ENCODE measurements at places on chromosomes 12 and 14. TPM values are rescaled to one million over a fixed set of nuclear protein-coding genes. Genes with fewer than 3 reads are reported as not detected.
A peak's percentile ranks its signal among the peaks of the same experiment; 100 is the strongest.

Gene SLC25A47
- not detected for total RNA-seq

Gene ESRRB
- 0.22 TPM for total RNA-seq

Gene KRT75
- total RNA-seq = not detected

Gene SERPINA9
- total RNA-seq = not detected

Gene PMCH
- total RNA-seq = not detected

Gene LHX5
- total RNA-seq = not detected

DNA sequence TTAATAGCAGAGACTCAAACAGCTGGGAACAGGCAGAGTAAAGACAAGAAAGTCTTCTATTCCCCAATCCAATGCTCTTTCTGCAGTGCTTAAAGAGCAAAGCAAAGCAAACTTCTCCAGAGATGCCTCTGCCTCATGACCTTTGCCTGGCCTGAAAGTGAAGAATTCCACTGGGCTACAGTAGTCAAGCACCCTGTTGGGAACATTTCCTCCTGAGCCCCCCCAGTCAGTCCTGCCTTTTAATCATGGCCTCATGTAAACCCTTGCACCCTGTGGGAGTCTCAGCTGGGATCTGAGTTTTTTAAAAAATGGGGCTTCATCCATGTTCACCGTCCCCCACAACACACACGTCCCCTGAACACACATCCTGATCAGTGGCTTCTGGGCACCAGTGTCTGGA lies 62.7 kb upstream of the TSPAN11 start:
- no peak for DNase-seq

GRCh38 chr14:55038708-55039107 lies 11.7 kb downstream of the SOCS4 start:
- no peak for DNase-seq

GRCh38 chr12:118959985-118960560 lies 21.3 kb upstream of the SRRM4 start:
- DNase-seq = no peak

GRCh38 chr14:91872011-91872501 lies 4.7 kb upstream of the TC2N start:
- DNase-seq = peak; percentile 81

GRCh38 chr14:70660967-70661893 lies 19.5 kb downstream of the TTC9 start:
- no peak for DNase-seq

DNA sequence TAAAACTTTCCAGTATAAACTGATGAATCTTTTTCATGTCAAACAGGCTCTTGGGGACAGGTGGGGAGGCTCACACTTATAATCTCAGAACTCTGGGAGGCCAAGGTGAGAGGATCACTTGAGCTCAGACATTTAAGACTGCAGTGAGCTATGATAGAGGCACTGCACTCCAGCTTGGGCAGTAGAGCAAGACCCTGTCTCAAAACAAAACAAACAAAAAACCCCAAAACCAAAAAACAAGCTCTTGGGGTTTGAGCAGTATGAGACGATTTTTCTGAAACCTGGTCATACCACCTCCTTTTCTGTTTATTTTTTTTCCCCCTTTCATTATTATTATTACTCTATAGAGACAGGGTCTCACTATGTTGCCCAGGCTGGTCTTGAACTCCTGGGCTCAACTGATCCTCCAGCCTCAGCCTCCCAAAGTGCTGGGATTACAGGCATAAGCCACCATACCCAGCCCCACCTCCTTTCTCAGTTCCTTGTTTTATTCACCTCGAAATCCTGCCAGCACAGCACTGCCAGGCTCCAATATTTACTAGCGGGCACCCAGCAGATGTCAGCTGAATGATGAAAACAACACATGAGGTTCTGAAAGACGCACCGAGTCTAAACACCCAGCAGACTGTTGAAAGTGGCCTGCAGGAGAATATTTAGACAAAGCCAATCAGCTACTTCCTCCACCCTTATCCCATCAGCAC lies 19.5 kb upstream of the CDK17 start:
- DNase-seq = no peak

- peak; percentile 61 for DNase-seq
These were observed 169.3 kb upstream of the AMIGO2 start for GRCh38 chr12:47249082-47249481.

DNA sequence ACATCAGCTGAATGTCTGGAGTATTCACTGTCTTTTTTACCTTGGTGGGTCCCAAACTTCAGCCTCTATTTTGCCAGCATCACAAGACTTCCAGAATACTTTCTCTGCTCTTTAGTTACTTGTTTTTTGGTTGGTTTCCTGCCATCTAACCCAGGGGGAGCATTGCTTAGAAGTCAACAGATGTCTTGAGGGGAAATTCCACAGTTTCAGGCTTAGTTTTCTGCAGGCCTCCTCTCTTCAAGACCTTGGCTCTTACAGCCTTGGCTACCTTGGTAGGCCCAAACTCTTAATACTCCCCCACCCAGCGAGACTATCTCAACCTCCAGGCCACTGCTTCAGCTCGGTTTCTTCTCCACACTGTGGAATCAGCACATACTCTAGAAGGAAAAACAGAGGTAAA lies 41.7 kb downstream of the NEDD1 start:
- DNase-seq = no peak

DNA sequence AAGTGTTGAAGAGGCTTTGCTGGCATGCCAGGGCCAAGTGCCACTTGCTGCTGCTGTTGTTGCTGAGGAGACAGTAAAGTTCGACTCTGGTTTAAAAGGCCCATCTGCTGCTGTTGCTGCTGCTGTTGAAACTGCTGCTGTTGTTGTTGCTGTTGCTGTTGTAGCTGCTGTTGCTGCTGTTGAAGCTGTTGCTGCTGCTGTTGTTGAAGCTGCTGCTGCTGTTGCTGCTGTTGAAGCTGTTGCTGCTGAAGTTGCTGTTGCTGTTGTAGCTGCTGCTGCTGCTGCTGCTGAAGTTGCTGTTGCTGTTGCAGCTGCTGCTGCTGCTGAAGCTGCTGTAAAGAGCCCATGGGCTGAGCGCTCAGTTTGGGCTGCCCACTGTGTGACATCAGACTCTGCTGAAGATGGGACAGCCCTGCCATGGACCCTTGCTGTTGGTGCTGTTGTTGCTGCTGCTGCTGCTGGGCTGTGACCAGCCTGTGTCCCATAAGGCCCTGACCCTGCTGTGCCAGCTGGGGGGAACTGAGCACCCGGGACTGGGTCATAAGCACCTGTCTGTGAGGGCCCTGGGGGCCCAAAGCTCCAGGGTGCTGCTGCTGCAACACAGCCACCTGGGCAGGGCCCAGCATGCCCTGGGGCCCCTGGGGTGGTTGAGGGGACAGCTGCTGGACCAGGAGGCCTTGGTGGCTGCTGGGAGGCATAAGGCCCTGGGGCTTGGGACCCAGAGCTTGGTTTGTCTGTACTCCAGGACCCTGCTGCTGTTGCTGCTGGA lies 14.3 kb upstream of the PRKAG1 start:
- no peak for DNase-seq

DNA sequence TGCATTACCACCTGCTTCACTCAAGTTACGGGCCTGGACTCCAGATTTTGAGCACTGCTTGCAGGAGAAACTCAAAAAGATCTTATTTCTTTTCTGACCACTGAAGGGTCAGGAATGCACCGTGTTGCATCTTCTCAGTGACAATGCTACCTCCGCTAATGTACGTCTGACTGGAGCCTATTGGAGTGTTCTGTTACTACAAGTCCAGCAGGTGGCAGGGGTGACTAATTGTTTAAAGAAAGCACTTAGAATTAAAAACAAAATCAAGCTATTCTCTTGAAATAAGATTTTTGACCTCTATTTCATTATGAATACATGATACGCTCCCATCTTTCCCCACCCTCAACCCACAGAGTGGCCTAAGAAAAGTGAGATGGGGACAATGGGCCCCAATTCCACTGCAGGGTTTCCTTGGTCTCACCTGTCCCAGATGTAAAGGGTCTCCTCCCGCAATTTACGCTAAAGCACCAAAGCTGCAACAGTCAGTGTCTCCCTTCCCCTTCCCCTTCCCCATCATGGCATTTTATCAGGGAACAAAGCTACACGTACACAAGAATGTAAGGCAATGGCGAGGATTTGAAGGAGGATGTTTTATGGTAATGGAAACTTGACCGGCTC lies 2.2 kb downstream of the TBPL2 start:
- peak; percentile 68 for DNase-seq

GRCh38 chr12:9969673-9970072 lies 1.5 kb upstream of the CLEC12A start:
- DNase-seq = no peak

GRCh38 chr12:119328111-119328510 lies 6.4 kb upstream of the CCDC60 start:
- DNase-seq = no peak

- DNase-seq = no peak
These were observed 276.2 kb downstream of the SSPN start for GRCh38 chr12:26471560-26471959.

- no peak for DNase-seq
These were observed 10.1 kb upstream of the TBPL2 start for GRCh38 chr14:55450539-55450938.

DNA sequence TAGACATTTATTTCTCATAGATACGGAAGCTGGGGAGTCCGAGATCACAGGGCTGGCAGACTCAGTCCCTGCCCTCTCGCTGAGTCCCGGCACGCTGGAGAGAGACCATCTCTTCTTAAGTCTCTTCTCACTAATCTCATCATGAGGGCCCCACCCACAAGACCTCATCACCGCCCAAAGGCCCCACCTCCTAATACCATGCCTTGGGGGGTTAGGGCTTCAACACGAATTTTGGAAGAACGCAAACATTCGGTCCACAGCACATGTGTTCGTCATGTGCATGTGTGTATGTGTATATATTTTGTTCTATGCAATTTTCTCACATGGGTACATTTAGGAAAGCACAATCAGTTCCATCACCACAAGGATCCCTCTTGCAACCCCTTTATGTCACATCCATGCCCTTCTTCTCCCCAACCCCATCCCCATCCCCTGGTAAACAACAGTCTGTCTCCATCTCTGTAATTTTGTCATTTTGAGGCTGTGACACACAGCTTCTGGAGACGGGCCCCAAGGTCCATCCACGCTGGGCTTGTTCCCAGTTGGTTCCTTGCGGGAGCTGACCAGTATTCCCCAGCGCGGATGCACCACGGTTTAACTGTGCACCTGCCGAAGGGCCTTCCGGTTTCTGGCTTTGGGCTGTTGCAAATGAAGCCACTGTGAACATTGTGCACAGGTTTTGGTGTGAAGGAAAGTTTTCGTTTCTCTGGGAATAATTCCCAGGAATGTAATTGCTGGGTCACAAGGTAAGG lies 317.5 kb upstream of the DIO3 start:
- DNase-seq = no peak

DNA sequence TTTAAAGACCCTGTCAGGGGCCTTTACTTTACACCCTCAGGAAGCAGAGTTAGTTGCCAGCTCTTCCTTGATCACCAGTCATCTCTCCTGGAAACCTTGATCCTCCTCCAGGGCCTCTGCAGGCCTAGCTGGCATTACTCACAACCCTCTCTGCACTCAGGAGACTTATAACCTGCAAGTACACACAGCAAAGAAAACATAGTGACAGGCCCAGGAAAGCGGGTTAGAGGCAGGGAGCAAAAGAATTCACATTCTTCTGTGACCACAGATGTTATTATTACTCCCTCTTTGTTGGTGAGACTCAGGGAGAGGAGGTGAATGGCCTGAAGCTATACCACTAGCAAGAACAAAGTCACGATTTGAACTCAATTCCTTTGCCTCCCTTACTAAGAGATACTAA lies 87.4 kb downstream of the OR11H12 start:
- DNase-seq = no peak

All from MCF 10A (cell line).